ENCODE measurements at places on chromosomes 12 and 14.

GRCh38 chr14:38536376-38537038 is 280.6 kb upstream of the CLEC14A start:
- no peak for DNase-seq

DNA sequence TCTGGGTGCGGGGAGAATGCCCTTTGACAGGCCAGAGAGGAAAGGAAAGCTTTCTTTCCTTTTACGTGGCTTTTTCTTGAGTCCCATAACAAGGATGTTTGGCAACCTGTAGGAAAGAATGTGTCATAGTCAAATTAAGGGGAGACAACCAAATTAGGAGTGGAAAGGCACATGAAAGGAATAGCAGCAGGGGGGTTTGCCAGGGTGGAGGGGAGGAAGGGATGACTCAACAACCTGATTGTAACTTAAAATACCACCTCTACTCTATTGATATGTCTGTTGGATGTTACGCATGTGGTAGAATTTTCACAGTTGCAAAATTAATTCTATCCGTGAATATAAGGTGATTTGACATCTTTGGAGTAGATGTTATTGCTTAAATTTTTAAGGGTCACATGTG is 28.5 kb upstream of the MYBPC1 start:
- peak; percentile 83 for DNase-seq

- DNase-seq: no peak
These were observed 32.0 kb upstream of the SPPL3 start for GRCh38 chr12:120936197-120936596.

- no peak for DNase-seq
These were observed 637.0 kb upstream of the TBX3 start for GRCh38 chr12:115320967-115321366.

- DNase-seq: no peak
These were observed 13.5 kb downstream of the DHRS7 start for GRCh38 chr14:60151715-60152114.

DNA sequence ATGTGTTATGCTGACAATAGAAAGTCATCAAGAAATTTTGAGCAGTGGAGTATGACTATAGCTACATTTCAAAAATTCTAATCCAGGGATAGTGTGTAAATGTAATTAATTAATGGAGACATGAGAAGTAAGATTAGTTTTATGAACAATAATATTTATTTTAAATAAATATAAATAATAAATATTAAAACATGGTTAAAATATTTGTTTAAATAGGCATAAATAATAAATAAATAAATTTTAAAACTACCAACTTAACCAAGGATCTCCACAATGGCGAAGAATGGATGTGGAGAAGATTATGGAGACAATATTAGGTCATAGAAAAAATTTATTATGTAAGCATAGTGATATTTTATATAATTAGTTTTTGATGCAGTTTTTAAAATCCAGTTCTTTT is 588.2 kb upstream of the NOVA1 start:
- no peak for DNase-seq

- no peak for DNase-seq
These were observed 459.5 kb upstream of the PDE3A start for GRCh38 chr12:19908830-19909229.

DNA sequence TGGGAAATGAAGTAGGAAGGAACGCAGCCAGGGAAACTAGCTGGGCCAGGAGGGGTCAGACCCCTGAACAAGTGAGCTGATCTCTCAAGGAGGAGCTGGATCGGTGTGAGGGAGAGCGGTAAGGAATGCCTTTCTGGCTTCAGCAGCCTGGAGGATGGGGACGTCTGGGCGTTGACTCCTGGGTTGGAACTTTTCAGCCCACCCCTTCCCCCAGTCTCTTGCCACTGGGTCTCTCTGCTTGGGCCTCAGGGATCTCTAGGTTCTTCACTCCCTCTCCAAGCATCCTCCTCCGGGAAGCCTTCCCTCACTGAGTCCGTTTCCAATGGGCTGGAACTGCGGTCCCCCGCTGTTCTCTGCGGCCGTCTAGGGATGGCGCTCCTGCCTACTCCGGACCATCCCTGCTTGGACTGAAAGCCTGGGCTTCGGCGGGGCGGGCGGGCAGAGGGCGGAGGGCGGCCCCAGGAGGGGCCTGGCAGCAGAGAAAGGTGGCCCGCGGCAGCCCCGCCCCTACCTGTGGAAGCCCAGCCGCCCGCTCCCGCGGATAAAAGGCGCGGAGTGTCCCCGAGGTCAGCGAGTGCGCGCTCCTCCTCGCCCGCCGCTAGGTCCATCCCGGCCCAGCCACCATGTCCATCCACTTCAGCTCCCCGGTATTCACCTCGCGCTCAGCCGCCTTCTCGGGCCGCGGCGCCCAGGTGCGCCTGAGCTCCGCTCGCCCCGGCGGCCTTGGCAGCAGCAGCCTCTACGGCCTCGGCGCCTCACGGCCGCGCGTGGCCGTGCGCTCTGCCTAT is at the start of gene KRT7:
Gene KRT7, plus strand, starts transcription at position 570 of the 788 bp plus-strand sequence. Its CDS starts 54 bp downstream, at position 624.
- DNase-seq: peak; percentile 69

DNA sequence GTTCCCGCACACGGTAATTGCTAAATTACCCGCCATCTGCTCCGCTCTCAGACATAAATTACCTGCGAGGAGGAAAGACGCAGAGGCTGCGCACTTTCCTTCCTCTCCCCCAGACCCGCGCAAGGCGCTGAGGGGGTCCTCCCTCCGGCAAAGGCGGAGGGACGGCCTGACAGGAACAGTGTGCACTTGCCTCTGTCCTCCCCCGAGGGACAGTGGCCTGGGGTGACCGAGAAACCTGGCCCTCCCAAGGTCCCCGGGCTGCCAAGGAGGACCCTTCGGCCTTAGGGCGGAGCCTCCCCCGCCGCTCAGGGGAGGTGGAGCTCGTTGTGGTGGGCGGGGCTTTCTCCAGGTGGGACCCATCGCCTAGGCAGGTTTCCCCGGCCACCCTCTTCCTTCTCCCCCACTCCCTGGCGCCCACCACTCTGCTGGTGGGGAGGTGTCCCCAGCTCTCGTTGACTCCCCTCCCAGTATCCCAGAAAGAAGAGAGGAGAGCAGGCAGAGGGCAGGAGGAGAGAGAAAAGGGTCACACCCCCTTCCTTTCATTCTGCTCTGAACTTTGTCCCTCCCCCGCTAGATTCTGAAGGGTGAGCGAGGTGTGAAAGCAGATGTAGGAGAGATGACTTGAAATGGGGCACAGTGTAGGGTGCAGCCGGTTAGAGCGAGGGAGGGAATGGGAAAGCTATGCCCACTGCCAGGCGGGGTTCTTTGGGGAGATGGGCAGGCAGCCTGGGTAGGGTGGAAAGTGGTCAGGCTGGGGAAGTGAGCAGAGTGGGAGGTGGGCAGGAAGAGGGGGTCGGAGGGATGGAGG is 11.4 kb upstream of the CALCOCO1 start:
- DNase-seq: peak; percentile 88

DNA sequence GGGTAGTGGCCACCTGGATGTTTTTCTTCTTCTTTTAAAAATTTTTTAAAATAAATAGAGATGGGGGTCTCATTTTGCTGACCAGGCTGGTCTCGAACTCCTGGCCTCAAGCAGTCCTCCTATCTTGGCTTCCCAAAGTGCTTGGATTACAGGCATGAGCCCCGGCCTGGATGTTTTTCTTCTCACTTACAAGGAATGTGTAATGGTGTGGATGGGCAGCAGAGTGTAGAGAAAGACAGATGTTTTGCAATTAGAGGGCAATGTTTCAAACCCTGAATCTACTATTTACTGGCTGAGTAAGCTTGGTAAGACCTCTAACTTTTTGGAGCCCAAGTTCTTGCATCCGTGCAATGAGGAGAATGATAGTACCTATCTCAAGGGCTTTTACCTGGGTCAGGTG is 48.1 kb downstream of the ADCK1 start:
- DNase-seq: no peak

- DNase-seq: no peak
These were observed 65.3 kb downstream of the KLHL28 start for GRCh38 chr14:44896275-44897040.

DNA sequence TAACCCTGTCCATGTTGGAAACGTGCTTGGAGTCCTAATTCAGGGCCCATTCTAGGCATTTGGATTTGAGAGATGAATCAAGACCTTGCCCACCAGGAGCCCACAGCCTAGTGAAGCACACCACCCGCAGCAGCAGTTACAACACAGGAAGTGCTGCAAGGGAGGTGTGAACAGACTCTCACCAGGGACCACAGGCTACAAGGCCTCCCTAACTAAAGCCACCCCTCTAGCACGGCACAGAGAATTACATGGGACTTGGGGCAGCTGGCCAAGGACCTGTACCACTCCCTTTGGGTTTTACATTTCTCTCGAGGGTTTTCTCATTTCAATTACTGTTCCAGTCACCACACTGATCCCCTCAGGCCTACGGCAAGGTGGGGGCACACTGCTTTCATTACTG is 49.5 kb upstream of the FOXN3 start:
- DNase-seq: no peak

DNA sequence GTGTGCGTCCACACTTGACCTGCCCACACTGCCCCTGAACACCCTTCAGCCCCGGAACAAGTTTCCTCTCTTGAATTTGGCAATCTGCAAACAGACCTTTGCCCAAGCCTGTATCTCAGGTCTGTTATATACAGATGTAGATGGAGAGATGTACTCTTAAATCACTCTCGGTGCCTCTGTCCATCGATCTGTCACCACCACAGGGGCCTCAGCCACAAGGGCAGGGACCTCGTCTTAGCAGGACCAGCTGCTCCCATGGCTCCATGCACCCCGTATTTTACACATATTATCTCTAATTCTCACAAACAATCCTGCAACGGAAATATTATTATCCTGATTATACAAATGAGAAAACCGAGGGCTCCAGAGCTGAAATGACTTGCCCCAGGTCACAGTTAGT is 313.4 kb downstream of the BCL11B start:
- DNase-seq: peak; percentile 4

DNA sequence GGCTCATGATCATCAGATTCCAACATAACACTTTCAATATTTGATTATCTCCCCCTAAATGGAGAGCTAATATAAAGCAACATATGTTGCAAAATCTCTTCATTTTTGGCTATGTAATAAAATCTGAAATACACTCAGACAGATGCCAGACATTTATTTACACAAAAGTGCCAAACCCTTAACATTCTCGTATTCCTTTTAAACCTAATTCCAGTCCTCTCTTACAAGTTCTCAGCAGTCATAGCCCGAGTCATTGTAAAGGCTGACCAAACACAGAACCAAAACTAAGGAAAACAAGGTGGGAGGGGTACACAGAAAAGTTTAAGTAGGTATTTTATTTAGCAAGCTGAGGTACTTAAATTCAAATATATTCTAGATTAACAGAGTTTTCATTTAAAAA is 81.4 kb downstream of the LRP6 start:
- no peak for DNase-seq

- no peak for DNase-seq
These were observed 204.9 kb downstream of the ZFP36L1 start for GRCh38 chr14:68587931-68588330.

GRCh38 chr12:48973941-48974673 is 2.6 kb upstream of the WNT10B start:
- DNase-seq: peak; percentile 83

DNA sequence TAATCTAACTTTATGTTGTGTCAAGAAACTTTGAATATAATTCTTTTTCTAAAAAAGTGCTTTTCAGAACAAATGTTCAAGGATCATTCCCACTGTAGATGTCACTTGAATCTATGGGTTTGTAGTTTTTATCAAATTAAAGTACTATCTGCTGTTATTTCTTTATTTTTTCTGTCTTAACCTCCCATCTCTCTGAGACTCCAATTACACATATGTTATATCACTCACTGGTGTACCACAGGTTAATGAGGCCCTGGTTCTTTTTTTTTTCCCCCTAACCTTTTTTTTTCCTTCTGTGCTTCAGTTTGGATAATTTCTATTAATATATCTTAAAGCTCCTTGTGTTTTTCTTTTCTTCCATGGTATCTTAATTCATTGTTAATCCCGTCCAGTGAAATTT is 279.9 kb upstream of the RGS6 start:
- no peak for DNase-seq

- DNase-seq: no peak
These were observed 499.4 kb downstream of the NAV3 start for GRCh38 chr12:78330131-78330530.

DNA sequence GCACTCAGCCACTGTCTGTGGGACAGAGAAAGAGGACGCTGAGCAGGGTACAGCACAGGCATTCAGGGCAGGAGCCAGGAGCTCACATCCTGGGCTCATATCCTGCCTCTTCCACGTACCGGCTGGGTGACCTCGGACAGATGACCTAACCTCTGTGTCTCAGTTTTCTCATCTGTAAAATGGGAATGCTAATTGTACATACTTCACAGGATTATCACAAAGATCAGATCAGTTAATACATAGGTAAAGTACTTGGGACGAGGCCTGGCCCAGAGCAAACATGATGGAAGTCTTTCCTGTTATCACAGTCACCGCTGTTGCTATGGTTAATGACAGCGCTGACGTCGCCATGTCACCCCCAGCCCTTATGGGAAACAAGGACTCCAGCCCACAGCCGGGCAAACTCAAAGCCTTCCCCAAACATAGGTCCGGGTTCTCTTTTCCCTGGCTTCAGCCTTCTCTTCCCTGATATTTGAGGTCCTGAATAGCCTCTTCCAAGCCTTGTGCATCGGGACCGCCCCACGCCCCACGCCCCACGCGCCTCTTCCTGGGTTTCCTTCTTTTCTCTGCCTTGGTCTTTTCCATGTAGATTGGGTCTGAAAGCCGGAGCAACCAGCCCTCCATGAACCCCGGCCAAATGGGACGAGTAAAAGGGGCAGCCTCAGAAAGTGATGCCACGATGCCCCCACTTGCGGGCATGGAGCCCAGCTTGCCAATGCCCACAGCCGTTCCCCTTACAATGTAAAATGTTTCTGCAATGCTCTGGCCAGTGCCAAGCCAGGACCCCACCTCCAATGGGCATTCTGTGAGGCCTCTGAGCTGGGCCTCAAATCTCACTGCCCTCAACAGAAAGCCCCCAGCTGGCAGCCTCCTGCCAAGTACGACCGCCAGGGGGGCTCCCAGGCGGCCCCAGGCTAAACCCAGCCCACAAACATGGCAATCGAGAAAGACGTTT is 125.4 kb downstream of the RFLNA start:
- no peak for DNase-seq

- no peak for DNase-seq
These were observed 220.2 kb upstream of the NAV3 start for GRCh38 chr12:77610446-77610845.

DNA sequence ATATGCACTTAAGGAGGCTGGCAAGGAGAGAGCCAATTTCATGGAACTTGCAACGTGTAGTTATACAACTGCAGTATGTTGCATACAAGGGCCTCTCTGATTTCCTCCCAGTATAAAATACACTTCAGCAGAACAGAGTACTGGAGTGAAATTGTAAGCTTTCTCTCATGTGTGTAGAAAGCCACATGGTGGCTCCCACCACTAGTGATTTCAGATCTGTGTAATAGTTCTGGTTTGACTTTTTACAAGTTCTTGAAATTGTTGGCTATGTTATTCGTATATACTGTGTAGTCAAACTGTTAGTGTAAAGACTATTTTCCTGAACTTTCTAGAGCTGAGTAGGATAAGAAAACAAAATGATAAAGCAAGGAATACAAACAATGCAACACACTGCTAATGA is 16.4 kb upstream of the LMO3 start:
- DNase-seq: no peak

GRCh38 chr14:26896447-26896846 is 298.6 kb upstream of the NOVA1 start:
- no peak for DNase-seq

DNA sequence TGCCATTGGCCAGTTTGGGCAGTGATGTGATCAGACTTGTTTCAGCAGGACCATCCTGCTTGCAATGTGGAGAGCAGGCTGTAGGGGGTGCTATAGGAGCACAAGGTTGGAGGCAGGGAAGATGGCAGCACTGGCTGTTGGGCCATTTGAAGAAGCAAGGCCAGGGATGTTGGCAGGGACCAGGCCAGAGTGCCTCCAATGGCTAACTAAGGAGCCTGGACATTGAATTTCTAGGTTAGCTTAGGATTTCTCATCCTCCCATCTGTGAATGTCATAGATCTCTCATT is 23.5 kb downstream of the FGF23 start:
- DNase-seq: peak; percentile 96

Data from H9 (cell line).